ENCODE measurements at places on chromosomes 12 and 14.

- no peak for DNase-seq
Measured at GRCh38 chr14:41549282-41549681, 57.4 kb upstream of the LRFN5 start.

- peak; percentile 72 for DNase-seq
Measured at GRCh38 chr12:49347311-49348193, 864 bp downstream of the DNAJC22 start.

GRCh38 chr14:43591776-43592175, 915.3 kb downstream of the FSCB start:
- no peak for DNase-seq

DNA sequence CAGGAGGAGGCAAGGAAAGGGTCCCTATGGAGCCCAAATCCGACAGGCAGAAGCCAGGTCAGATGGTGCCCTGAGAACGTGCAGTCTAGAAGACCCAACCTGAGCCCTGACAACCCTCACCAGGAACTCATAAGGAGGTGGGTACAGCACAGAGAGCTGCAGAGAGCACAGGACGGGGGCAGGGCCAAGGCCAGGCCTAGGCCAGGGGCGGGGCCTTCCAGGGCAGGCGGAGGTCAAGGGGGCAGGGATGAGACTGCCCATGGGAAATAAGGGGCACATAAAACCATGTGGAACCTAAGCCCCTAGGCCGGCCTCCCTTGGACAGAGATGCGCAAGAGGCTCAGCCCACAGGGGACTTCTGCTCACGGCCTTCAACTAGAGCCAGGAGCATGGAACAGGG, 45.1 kb downstream of the SSH1 start:
- DNase-seq, result no peak

DNA sequence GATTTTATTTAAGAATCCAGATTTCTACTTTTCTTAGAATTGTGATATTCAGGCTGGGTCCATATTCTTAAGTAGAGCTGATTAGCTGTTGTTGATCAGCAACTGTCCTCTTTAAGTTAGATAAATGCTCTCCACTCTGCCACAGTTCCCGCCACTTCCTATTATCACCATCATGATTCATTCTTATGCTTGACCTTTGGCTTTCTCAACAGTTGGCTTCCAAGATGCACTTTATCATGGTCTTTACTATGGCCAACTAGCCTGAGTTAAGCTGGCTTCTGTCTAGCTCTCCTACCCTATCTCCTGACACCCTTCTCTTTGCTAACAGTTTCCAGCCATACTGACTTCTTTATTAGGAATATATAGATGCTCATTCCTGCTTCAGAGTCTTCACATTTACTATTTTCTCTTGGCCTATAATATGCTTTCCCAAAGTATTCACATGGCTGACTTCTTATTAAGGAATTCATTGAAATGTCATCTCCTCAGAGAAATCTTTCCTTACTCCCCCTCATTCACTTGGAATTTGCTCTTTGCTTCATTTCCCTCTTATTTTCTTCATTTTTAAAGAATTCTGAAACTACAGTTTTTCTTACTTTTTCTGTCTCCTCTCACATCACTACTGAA, 149.0 kb upstream of the IGF1 start:
- DNase-seq, result no peak

Measured in hematopoietic multipotent progenitor cell treated with erythropoietin and hydrocortisone succinate and interleukin-3 and kit ligand, for 17 days (in vitro differentiated cells).